ENCODE measurements at places on chromosomes 2 and 18.

GRCh38 chr18:46624127-46624526 lies 32.9 kb downstream of the LOXHD1 start:
- no peak for DNase-seq

DNA sequence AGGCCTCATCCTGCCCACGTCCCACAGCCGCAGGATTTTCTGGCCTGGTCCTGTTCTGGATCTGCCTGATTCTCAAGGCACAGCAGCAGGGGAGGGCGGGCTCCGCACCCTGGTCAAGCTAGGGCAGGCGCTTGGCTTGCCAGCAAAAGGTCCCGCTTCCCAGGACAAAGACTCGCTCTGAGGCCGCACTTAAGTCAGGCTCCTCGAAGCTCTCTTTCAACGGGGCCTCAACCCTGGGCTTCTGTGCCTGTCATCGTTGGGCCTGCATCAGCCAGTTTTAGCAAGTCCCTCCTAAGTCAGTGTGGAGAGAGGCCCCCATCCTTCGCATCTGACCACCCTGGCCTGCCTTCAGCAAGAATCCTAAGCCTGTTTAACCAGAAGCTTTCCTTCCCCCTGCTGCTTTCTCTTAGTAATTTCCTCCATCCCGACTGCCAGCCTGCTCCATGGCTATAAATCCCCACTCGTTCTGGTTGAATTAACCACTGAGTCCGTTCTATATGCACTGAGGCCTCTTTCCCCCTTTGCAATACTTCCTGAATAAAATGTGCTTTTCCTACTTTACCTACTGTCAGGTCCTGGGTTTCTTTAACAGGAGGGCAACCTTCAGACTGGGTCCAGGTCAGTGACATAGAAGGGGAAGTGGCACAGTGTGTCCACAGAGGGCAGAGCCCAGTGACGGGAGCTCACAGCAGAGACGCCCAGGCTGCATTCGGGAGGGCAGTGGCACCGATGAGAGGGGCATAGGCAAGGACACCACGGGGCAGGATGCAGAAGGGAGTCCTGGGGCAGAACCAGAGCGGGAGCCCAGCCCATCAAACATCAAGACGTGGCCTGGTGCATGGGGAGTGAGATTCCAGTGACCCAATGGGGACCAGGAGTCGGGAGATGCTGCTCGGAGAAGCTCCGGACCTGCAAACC lies 62.7 kb downstream of the SP110 start:
- peak; percentile 31 for DNase-seq

DNA sequence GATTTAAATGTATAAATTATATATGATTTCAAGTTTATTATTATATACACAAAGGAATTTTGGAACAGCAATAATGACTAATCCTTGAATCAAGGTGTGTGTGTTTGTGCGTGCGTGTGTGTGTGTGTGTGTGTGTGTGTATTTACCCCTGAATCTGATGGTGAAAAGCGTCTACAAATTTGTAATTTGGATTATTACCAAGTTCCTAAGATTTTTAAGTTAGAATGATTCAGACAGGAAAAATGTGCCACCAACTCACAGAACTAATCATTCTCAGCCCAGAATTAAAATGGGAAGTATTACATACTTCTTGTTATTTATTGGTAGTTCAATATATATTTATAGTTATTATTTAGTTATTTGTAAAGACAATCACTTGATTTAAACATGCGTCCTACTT lies 12.3 kb downstream of the CALCRL start:
- DNase-seq: no peak

GRCh38 chr2:181891966-181892798 lies 652 bp downstream of the ITPRID2 start:
- peak; percentile 81 for DNase-seq

- DNase-seq: no peak
These were observed 147.4 kb downstream of the SETBP1 start for GRCh38 chr18:44828080-44828479.

GRCh38 chr2:43055086-43055912 lies 171.1 kb downstream of the ZFP36L2 start:
- no peak for DNase-seq
